ENCODE measurements at places on chromosomes 2 and 18.

DNA sequence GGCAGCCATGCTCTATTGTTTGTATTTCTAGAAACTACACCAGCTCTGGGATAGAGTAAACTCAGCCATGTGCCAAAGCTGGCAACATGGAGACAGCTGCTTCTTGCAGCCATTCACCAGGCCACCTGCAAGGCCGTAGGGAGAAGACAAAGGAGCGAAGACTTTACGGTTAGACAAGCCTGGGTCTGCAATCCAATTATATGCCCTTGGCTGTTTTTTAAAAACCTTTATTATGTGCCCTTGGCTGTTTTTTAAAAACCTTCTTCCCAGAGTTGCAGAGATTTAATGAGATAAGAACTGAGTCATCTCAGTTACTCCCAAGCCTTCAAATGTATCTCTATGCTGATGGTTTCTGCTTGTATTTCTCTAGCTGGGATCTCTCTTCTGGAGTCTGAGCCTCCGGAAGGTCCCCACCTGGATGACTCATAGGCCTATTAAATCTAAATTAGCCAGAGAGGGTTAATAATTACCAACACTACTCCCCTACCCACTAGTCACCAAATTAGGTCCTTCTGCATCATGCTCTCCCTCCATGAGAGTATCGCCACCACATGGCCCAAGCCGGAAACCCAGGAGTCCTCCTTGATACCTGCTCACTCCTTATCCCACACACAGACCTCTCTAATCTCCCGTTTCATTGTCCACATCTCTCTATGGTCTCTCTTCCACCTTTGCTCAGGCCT, 17.5 kb upstream of the DPP4 start:
- DNase-seq: no peak

DNA sequence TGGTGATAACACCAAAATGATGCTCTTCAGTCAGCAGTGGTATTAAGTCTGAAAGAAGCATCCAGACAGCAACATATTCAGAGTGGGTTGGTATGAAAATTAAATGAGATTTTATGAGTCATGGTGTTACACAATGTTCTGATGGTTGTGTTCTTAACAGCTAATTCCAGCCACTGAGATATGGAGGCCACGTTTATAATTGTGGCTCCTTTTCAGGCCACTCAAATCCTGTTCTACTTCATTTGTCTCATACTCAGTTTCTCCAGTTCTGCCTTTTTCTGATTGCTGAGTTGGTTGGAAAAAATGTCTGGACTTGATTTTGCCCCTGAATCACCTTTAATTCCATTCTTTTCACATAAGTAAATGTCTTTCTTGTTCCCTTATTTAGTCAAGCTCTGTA, 162.7 kb upstream of the COL3A1 start:
- no peak for DNase-seq

GRCh38 chr2:20403774-20404312, 43.0 kb upstream of the RHOB start:
- DNase-seq: no peak

DNA sequence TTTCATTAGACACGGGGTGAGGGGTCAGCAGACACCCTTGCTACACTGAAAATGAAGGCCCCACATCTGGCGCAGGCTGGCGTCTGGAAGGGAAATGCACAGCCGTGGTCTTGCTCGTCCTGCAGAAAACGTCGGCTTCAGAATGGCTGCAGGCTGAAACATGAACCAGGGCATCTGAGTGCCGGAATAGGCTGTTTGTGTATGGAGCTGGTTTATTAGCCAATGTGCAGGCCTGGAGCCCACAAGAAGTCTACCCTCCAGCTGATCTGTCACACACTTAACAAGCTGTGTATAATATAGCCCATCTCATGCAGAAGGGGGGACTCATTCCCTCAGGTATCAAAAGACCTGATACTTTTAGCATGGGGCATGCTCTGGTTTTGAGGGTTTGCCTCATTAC, 153.4 kb upstream of the SOX11 start:
- no peak for DNase-seq

- no peak for DNase-seq
Observed at GRCh38 chr2:10003206-10004125, 39.9 kb upstream of the KLF11 start.

- peak; percentile 7 for DNase-seq
Observed at GRCh38 chr2:228039752-228040534, 141.5 kb downstream of the SPHKAP start.

GRCh38 chr2:225487878-225488416, 88.4 kb downstream of the NYAP2 start:
- DNase-seq: no peak

GRCh38 chr2:64819774-64820688, 166.3 kb upstream of the SERTAD2 start:
- no peak for DNase-seq

GRCh38 chr2:122749405-122749804, 994.0 kb downstream of the TSN start:
- DNase-seq: no peak

- no peak for DNase-seq
Observed at GRCh38 chr2:8412586-8412985, 269.3 kb upstream of the ID2 start.

- no peak for DNase-seq
Observed at GRCh38 chr2:201298462-201299052, 38.2 kb downstream of the CASP8 start.

DNA sequence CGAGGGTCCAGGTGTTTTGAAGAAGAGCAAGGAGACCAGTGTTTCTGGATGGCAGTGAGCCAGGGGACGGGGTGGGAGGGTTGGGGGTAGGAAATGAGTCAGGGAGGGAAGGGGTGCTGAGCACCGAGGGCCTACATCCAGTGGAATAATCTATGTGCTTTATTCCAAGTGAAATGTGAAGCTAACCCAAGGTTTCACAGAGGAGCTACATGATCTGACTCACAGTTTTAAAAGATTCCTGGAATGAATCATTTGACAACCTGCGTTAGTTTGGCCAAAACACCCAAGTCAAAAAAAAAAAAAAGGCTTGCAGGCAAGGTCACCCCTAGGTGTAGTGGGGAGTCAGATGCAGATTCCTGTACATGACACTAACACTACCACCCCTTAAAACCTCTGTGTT, 419.7 kb upstream of the MEX3C start:
- no peak for DNase-seq

DNA sequence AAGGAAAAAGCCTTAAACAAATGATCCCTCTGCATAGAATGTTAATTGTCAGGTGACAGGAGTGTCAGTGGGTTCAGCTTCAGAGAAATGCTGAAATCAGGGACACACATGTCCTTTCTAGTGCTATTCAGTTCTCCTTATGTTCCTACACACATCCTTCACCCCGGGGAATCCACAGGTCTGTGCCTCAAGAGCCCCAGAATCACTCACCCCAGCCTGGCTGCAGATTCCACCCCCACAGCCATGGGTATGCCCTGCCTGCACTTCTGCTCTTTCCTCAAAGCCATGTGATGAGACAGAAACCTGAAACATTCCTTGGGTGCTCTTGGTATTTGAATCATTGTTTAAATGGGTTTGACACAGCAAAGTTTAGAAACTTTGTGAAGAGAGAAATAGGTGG, 27.4 kb upstream of the FZD7 start:
- no peak for DNase-seq

- no peak for DNase-seq
Observed at GRCh38 chr2:70412294-70413070, 110.6 kb upstream of the FAM136A start.

DNA sequence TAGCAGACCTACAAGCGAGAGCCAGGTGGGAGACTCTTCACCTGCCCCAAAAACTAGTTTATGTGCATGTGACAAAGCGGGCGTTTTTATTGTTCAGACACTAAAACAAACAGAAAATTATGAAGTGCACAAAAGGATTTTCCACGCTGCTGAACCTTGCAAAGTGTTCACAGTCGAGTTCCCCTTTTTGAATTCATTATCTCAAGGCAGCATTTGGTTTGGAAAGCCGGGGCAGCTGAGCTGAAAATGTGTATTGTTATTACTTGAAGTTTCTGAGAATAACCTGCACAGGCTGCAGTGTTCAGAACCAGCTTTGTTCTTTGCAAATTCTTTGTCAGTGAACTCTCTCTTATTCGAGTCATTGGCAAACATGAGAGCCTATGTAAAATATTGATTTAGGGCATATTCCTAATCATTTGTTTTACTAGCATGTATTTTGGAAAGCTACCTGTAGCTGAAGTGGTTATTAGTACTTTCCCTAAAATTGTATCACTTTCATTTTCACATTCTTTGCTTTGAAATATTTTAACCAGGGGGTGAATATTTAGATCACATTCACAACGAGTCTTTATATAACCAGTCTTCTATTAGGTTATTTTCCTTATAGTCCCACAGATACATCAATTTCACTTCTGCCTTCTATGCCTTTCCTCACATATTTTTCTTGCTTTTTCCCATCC, 59.5 kb downstream of the LRRTM1 start:
- DNase-seq: no peak

GRCh38 chr18:23838801-23839366, 149.6 kb downstream of the LAMA3 start:
- no peak for DNase-seq

DNA sequence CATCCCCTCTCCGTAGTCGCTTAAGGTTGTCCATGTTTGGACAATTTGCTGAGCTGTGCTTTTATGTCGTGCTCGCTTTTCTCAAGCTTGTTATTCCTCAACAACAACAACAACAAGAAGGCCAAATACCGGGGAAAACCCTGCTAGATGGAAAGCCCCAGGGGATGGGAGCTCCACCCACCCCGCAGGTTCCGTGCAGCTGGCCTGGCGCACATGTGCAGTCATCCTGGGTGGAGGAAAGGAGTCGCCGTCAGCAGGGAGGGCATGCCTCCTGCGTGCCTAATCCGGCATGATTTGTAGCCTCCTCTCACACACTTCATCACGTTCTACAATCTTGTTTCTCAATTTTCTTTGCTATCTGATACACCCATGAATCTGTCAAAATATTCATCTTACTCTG, 87.4 kb upstream of the SALL3 start:
- DNase-seq: no peak

DNA sequence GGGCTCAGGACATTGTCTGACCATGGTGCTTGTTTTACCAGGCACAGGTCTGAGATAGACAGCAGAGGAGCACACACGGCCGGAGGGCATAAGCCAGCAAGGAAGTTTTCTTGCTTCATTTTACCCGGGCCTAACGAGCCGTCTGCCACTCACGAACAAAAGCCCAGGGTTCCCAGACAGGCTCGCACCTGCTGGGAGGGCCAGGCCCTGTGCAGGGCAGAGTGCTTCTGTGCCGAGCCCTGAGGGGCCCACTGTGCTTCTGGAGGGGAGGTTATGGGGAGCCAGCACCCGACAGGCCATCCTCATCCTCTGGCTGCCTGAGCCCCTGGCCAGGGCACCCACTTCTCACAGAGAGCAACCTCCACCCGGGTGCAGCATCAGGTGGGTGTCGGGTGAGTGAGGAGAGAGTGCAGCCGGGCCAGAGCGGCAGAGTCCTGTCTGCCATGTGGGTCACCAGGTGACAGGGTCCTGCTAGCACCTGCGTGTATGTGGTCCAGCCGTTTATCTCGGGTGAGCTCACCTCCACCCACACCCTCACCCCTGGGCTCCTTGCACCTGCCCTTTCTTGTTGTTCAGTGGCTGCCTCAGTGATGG, 297.9 kb downstream of the NDUFA10 start:
- DNase-seq: no peak

Data from MV-4-11 (cell line).